ENCODE measurements at places on chromosomes 2 and 18.

- DNase-seq, result no peak
Observed at GRCh38 chr18:46755315-46756024, 1.4 kb downstream of the ST8SIA5 start.

DNA sequence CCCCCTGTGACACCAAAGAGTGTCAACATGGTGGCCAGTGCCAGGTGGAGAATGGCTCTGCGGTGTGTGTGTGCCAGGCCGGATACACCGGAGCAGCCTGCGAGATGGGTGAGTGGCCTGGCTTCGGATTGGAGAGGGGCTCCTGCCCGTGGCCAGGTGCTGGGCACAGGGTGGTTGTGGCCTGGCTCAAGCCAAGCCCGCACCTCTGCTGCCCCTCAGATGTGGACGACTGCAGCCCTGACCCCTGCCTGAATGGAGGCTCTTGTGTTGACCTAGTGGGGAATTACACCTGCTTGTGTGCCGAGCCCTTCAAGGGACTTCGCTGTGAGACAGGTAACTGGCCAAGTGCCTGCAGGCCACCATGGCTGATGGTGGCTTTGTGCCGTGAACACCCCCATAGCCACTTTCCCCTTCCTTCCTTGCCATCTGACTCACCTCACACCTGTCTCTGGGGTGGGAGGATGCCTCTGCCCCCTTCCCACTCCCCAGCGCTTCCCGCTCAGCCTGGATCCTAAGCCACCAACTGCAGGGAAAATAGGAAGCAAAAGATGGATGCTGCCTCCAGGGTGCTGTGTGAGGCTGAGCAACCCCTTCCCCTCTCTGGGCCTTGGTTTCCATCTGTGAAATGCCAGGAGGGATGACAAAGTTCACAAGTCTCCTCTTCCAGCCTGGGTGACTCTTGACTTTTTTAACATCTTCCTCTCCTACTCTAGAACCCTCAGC lies 41.8 kb downstream of the SNED1 start:
- DNase-seq, result no peak

DNA sequence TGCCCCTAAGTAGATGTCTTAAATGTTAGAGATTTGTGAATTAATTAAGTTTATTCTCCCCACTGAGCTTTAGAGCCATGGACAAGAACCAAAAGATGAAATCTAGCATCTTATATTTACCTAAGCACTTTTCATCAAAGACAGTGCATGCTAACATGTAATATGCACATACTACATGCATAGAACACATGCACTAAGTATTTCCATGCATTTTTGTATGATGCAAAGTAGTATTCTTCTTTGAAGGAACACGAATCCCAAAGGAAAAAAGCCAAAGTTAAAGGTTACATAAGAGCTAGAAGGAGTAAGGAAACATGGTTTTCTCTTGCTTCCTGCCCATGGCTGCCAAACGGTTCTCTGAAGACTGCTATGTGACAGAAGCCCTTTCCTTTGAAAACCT lies 15.3 kb downstream of the STAMBP start:
- no peak for DNase-seq

- DNase-seq, result no peak
Observed at GRCh38 chr2:28052691-28053090, 162.2 kb downstream of the BABAM2 start.

DNA sequence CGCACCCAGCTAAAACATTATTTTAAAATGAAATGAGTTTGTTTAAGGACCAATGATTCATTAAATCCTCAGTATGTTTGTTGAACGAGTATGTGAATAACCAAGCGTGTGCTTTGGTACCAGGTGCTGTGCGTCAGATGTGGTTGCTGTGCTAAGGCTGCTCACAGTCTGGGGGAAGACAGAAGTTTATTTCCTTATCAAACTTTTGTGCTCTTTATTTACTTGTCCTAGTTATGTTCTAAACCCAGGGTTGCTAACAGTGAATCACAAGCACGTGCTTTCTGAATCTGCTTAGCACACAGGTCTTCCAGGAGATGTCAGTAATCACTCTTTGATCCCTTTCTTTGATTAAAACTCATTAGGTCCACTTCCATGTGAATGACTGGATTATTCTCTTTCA lies 37.0 kb downstream of the RAPGEF4 start:
- DNase-seq, result no peak

GRCh38 chr2:109128616-109129355 lies at the start of gene SH3RF3:
TSS of gene SH3RF3 (plus strand) at chr2:109129205.
- peak; percentile 53 for DNase-seq

DNA sequence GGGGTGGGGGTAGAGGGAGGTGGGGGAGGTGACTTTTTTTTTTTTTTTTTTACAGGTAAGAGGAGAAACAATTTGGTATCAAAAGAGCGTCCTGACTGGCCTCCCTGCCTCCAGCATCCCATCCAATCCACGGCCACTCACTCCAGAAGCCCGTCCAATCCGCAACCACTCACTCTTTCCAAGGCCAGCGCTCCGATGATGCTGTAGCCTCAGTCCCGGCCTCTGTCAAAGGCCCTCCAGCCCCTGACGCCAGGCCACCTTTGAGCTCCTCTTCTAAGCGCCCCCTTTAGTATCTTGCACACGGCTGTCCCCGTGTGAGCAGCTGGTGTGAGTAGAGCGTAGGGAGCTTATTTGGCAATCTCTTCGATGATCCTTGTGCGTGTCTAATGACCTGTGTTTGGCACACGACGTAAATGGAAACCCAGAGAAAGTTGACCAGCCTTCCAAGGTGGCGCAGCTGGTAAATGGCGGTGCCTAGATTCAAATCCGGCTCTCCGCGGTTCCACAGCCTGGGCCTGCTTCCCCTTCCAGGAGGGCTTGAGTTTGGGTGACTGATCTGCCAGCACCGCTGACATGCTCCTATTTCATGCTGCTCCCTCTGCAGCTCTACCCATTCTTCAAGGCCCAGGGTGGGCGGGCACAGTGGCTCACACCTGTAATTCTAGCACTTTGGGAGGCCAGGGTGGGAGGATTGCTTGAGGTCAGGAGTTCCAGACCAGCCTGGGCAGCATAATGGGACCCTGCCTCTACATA lies 23.8 kb upstream of the PXDN start:
- no peak for DNase-seq

- DNase-seq, result no peak
Observed at GRCh38 chr2:46561731-46562450, 82.5 kb downstream of the TMEM247 start.

DNA sequence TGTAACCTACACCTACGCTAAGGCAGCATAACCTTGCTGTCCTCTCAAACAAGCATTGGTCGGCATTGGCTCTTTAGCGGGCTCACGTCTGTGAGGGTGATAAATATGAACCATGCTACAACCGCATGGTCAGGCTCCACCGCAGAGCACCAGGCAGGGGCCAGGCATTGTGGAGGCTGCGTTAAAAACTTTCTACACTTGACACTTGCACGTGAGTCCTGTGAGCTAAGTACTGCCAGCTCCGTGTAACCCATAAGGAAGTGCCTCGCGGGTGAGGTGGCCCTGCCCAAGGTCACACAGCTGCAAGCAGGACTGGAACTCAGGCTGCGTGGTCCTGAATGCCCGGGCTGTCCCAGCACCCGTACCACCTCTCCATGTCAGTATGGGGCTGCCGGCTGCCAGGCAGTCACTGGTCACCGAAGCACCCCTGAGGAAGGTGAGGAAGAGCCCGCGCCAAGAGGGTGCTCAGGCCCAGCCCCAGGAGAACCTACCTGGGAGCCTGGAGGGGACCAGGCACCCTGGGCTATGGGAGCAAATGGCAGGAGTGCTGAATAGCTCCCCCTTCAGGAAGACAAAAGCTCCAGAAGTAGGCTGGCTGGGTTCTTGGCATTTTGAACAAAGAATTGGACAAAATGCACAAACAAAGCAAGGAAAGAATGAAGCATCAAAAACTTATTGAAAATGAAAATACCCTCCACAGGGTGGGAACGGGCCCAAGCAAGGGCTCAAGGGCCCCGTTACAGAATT lies 271.1 kb upstream of the RAB6C start:
- no peak for DNase-seq

DNA sequence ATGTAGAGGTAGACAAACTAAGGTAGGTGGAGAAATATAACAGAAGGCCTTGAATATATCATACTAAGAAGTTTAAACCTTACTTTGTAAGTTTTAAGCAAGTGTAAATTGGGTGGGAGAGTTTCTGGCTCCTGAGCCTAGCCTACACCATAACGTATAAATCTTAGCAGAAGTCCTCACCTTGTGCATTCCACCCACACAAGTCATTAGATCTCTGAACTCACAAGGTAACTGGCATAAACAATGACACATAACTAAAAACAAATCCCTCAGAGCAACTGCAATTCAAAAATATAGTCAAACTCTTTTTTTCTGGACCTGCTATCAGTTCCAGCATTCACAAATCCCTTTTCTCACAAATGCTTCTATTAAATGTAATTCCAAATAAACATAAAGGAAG lies 9.4 kb downstream of the REV1 start:
- DNase-seq, result no peak

GRCh38 chr2:37324786-37325624 lies at the start of gene PRKD3:
TSS of gene PRKD3 (minus strand) at chr2:37324833. CDS start at chr2:37316524, 8,309 bp downstream.
- DNase-seq, result peak; percentile 38

Data from CD14-positive monocyte (primary cell).